ENCODE measurements at places on chromosomes 1 and 21.

- no peak for DNase-seq
These were observed 262.5 kb downstream of the RHOU start for GRCh38 chr1:228997721-228998144.

DNA sequence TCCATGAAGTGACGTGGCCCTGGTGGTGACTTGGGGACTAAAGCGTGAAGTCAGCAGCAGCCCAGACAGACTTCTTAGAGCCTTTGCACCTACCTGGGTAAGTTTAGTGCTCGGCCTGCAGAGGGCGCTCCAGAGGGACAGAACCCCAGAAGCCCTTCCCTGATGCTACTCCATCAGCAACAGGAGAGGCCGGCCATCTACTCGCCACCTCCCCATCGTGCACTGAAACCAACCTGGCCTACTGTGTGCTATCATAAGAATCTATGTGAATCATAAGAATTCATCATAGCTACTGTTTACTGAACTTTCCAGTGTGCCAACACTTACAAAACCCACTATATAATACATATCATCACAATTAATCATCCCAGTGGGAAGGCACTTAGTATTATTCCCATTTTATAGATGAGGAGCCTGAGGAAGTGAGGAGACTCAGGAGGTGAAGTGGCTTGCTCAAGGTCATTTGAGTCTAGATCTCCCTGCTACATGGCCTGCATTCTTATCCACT is 7.9 kb upstream of the EDN2 start:
- peak; percentile 32 for DNase-seq

- no peak for DNase-seq
These were observed 355.7 kb upstream of the ESRRG start for GRCh38 chr1:217078959-217079358.

DNA sequence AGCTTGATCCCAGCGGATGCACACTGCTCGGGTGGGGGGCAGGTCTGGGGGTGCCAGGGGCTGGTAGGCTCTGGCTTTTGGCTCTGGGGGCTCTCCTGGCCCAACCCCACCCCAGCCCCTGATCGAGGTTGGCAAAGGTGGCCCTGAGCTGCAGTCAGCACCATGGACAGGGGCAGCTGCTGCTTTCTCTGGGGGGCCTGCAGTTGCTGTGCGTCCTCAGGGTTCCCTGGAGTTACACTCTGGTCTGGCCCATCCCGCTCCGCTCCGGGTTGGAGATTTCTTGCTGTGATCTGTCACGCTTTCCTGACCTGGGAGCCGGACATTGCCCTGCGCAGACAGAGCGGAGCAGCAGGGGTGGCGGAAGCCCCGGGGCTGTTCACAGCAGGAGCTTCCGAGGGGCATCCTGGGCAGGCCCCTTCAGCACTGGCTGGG is 8.0 kb upstream of the PLCH2 start:
- DNase-seq: no peak

DNA sequence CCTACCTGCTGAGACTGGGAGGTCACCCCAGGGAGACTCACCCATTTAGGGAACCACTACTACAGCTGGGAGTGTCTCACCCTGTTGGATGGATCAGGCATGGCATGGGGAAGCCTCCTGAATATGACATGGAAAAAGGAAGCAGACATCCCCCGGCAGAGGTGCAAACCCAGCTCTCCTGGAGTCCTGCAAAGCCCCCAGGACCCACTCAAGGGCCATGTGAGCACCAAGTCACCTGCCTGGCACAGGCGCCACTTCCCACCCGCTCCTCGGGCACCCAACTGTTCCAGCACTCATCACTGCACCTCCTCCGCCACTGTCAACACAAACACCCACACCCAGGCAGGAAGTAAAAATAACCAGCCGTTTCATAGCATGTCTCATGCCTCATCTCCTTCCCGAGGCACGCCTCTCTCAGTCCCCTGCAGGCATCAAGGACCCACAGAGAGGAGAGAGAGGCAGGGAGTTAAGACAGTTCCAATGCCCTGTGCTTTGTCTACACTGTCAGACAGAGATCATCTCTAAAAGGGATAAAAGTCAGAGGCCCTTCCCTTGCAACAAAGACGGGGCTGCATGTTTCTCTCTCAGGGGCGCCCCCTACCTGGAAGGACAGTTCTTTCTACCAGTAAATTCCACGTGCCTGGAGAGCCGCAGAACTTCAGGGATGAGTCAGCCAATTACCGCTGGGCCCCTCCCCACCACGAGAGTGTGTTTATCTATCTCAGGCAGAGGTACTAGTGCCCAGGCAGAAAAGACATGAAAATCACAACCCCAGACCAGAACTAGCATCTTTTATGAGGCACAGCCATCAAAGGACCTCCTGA is 150.1 kb upstream of the SOD1 start:
- peak; percentile 68 for DNase-seq

DNA sequence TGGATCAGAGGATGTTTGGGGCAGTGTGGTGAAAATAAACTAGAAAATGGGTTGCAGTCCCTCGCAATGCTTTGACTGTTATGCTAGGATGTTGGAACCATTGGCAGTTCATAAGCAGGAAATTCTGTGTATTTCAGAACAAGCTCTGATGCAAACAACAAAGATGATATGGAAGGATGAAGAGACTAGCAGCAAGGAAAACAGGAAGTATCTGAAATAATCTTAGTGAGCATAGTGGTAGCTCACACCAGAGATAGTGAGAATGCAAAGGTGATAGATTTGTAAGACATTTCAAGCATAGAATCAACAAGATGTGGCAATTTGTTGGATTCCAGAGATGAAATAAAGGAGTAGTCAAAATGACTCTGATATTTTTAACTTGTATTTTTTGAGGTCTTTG is 11.1 kb upstream of the RCC1 start:
- no peak for DNase-seq

DNA sequence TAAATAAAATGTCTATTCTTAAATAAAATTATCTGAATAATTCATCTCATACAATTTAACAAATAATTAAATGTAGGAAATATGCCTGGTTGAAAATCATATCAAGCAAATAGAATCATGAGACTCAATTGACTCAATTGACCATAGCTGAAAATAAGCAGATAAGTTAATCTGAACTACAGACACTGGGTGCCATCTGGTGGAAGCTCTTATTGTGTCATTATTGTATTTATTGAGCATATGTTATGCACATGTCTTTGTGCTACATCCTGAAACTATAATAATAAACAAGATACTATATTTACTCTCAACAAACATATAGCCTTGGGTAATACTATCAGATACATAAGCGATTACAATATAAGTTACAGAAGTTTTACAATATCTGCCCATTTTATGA is 41.0 kb downstream of the BRINP3 start:
- no peak for DNase-seq

- DNase-seq: peak; percentile 10
These were observed 18.2 kb downstream of the KIF17 start for GRCh38 chr1:20699558-20699957.

DNA sequence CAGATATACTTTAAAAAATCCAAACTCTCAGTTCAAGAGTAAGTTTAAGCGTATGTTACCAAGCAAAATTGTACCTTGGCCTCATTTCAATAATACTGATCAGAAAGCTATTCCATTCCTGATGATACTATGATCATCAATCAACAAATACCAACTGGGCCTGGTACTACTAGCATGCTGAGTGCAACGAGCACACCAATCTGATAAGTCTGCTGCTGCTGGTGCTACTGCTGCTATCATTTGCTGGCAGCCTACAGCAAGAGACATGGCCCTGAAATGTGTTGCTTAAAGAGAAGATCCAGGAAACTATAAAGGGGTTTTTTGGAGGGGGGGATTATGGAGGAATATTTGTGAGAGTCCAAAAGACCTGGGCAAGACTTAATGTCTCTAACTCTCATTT is 39.7 kb downstream of the NME7 start:
- DNase-seq: no peak

GRCh38 chr1:64242895-64243756 is 39.7 kb downstream of the UBE2U start:
- DNase-seq: peak; percentile 74

Measured in trophoblast cell (in vitro differentiated cells and primary cell).